Motor neuron (in vitro differentiated cells): ENCODE measurements at places on chromosomes 3 and 15. TPM values are rescaled to one million over a fixed set of nuclear protein-coding genes. Genes with fewer than 3 reads are reported as not detected.

The GOLGA8J gene
- 0.31 TPM in 1 of 2 replicates, not detected in the other for total RNA-seq

DNA sequence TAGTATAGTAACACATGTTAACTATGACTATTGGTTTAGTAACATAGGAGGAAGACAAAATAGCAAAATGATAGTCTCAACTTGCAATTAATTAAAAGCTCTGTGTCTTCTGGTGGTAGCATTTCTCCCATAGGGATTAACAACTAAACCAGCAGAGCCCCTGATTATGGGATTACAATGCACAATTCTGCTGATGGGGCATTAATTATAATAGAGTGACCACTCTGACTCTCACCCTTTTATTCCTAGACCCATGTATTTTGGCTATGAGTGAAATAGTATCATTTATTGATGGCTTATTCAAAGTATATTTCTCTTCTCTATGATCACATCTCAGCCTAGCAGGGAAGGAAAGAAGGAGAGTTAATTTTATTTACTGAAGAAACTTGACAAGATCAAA, 17.5 kb upstream of the GOLGA8B start:
- ATAC-seq, result no peak

The HRG gene
- 0.10 TPM in 1 of 2 replicates, not detected in the other for total RNA-seq

DNA sequence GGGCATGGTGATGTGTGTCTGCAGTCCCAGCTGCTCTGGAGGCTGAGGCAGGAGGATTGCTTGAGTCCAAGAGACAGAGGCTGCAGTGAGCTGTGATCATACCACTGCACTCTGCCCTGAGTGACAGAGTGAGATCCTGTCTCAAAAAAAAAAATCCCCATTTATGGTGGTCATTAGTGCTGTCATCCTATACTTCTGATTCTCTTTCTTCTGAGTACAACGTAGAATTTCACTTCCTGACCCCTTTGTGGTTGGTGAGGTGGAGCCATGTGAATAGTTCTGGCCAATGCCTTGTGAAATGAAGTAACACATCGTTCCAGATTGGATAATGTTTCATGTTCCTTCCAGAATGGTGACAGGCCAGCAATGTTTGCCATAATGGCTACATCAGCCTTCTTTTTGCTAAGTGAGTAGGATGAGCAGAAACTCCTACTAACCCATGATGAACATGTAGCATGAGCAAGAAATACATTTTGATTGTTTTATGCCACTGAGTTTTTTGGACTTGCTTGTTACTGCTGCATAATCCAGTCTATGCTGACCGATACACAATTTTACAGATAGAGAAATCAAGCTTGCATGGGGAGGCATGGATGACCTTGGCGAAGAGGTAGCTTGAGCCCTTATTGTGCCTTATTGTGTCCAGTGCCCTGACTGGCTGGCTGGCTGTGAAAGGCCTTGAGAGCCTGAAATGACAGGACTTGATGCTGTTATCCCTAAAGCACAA, 30.9 kb upstream of the TLE3 start:
- no peak for ATAC-seq

- no peak for ATAC-seq
Observed at GRCh38 chr15:59420986-59421618, 16.9 kb upstream of the FAM81A start.

GRCh38 chr3:153290268-153291015, 128.4 kb downstream of the RAP2B start:
- no peak for ATAC-seq

The CFAP100 gene
- not detected in 2 replicates for total RNA-seq

- ATAC-seq, result no peak
Observed at GRCh38 chr3:46998852-46999515, 19.5 kb downstream of the NBEAL2 start.

DNA sequence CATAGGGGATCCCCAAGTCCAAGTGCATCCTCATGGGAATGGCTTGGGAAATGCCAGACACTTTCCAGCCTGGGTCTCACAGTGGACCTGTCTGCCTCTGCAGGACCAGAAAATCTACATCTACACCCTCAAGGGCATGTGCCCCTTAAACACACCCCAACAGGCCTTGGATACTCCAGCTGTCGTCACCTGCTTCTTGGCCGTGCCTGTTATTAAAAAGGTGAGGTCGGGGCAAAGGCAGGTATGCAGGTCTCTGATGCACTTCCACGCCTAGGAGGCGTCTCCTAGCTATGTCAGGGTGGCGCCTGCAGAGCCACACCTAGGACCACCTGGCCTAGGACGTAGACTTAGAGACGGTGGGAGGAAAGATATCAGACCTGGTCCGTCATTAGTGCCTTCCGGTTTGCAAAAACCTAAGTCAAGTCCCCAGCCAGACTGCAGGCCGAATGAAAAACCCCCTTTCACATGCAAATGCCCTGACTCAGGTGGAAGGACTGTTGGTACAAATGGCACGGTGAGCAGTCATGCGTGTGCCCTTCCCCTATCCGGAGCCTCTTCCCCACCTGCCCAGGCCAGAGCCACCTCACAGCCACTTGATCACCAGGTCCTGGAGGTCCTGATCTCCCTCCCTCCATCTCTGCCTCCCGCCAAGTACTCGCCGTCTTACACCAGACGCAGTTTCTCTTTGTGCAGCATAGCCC, 143.5 kb downstream of the LRRK1 start:
- no peak for ATAC-seq
